Pancreas (tissue), 10 donors: ENCODE measurements at places on chromosomes 11 and 22. TPM values are rescaled to one million over a fixed set of nuclear protein-coding genes. Genes with fewer than 3 reads are reported as not detected.

DNA sequence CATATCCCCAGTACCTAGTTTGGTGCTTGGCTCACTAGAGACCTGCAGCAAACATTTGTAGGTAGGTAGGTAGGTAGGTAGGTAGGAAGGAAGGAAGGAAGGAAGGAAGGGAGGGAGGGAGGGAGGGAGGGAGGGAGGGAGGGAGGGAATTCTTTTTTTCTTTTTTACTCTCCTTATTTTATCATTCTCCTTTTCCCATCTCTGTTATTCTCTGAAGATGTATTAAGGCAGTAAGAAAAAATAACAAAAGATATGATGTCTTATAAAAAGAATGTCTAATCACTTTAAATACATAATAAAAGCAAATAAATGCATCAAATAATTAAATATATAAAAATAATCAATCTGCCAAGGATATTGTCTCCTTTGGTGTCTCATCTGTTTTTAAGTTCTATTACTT is 28.4 kb downstream of the VSIG10L2 start:
- no peak for DNase-seq

- DNase-seq, result no peak
Measured at GRCh38 chr11:90235526-90235925, 12.7 kb upstream of the CHORDC1 start.

DNA sequence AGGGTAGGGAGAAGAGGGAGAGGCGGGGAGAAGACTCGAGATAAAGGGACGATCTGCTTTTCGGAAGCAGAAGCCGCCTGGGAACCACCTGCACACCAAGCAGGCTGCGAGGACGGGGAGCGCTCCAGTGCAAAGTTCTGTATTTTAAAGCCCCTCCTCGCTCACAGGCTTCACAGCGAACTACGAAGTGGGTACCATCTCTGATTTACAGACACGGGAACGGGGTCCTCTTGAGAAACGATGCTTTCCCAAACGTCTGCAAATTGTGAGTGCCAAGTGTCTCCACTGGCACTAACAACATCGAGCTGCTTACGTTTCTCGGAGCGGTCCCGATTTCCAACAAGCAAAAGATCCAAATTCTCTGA is 700 bp upstream of the STX3 start:
- DNase-seq, result no peak

- no peak for DNase-seq
Measured at GRCh38 chr11:125910226-125910849, 6.0 kb downstream of the DDX25 start.

DNA sequence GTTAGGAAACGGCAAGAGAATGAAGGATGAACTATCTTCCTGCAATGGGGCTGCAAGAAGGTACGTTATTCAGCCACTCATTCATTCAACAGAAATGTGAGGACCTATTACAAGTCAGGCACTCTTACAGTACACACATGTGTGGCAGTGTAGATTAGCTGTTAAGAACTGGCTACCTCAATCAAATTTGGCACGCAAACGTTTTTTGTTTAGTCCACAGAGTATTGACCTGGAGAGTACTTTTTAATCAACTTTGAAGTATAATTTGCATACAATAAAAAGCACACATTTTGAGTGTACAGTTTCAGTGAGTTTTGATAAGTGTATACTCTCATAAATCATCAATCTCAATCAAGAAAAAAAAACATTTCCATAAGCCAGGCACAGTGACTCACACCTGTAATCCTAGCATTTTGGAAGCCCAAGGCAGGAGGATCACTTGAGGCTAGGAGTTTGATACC is 24.2 kb downstream of the MRTFA start:
- DNase-seq, result no peak

DNA sequence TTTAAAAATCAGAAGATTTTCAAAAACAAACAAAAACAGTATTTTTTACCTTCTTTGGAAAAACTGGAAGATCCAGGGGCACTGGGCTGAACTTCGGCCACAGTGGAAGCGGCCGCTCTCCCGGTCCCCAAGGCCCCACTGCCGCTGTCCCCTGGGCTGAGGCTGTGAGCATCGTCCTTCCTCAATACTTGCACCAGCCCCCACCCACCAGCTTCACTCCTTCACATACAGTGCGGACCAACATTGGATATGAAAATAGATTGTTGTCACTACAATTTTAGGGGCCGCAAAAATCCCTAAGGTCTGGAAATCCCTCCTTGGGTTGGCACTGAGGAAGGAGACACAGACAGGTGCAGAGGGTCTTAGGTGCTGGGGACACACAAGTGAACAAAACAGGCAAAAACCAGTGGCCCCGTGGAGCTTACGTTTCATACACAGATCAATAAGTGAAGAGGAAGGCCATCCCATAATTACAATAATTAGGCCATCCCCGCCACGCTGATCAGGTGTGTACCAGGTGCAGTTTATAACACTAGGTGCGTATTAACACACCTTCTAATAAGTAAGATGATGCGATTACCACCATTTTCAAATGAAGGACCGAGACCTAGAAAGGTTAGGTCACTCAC is 28.2 kb upstream of the SLC22A12 start:
- DNase-seq, result no peak

DNA sequence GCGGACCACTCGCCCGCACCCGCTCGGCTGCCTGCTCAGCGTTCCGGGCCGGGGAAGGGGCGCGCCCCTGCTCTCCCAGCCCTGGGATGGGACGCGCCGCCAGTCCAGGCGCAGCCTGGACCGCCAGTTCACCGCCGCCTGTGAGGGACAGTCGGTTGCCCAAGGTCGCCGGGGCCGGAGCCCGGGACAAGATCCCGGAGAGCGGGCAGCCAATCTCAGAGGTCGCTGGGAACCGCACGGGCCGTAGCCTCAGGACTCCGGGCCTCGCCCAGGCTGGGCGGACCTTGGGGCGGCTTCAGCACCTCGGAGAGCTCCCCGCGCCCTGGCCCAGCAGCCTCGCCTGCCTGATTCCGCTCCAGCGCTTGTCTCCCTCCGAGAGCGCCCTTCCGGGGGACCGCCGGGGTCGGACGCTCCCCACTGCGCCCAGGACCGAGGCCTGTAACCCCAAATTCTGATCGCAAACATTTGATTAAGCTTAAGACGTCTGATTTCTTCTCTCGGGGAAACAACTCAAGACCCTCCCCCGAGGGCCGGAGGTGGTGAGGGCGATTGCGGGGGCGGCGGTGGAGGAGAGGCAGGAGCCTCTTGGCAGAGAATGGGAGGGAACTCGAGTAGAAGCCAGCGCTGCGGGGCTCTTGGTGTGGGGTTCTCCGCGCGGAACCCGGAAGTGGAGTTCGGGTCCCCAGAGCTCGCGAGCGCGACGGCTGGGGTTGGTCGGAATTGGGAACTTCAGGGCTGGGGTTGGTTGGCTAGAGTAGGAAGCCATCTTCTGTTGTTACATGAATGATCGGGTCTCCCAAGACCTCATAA is 1.1 kb upstream of the CHRM4 start:
- DNase-seq, result peak; percentile 82

- no peak for DNase-seq
Measured at GRCh38 chr22:46897246-46897623, 134.8 kb downstream of the TBC1D22A start.

GRCh38 chr22:41127451-41127850 is 35.1 kb downstream of the EP300 start:
- DNase-seq, result no peak

GRCh38 chr11:124970925-124971324 is 16.9 kb downstream of the CCDC15 start:
- DNase-seq, result no peak

DNA sequence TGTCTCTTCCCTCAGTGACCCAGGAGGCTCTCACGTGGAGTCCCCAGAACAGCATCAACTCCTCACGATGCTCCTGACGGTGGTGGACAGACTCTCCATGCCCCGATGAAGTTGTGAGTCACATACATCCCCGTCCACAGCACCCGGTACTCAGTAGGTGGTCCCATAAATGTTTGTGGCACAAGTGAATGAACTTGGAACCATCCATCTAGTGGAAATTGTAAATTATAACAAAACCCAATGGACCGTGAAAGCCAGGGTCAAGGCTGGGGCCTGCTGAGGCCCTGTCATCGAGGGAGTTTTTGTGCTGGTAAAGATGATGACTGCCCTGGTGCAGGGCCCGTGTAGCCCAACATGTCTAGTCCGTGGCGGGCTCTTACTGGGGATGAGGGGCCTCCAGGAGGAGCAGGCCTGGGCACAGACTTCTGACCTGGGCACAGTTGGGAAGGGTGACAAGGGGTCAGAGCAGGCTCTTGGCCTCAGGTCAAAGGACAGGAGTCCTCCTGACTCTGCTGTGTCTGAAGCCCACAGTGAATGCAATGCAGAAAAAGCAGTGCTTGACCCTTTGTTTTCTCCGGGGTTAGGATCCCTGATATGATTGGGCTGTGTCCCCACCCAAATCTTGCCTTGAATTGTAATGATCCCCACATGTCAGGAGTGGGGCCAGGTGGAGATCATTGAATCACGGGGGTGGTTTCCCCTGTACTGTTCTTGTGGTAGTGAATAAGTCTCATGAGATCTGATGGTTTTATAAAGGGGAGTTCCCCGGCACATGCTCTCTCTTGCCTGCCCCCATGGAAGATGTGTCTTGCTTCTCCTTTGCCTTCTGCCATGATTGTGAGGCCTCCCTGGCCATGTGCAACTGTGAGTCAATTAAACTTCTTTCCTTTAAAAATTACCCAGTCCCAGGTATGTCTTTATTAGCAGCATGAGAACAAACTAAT is 20.0 kb upstream of the SMIM38 start:
- DNase-seq, result no peak

- no peak for DNase-seq
Measured at GRCh38 chr22:20550851-20551744, 43.7 kb downstream of the MED15 start.

- DNase-seq, result no peak
Measured at GRCh38 chr11:109933126-109933525, 160.1 kb upstream of the ZC3H12C start.

- no peak for DNase-seq
Measured at GRCh38 chr22:41488596-41489385, 19.9 kb downstream of the ACO2 start.

- no peak for DNase-seq
Measured at GRCh38 chr22:23089633-23090456, 19.5 kb downstream of the GNAZ start.

DNA sequence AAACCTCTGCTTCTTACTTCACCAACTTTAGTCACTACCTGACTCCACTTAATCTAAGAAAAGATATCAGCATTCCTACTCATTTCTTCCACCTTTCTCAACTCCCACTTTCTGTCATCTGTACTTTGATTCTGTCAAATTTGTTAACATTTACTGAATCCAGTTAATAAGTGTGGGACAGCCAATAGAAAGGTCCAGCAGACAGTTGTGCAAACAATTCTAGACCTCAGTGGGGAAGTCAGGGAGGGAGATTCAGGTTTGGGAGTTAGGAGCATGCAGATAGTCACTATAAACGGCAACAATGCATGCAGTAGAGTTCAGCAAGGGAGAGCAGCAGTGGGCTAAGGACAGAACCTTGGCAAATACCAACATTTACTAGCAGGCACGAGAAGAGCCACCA is 4.1 kb downstream of the FBXO3 start:
- DNase-seq, result no peak

- DNase-seq, result no peak
Measured at GRCh38 chr11:116852261-116853031, 15.0 kb upstream of the APOA1 start.

DNA sequence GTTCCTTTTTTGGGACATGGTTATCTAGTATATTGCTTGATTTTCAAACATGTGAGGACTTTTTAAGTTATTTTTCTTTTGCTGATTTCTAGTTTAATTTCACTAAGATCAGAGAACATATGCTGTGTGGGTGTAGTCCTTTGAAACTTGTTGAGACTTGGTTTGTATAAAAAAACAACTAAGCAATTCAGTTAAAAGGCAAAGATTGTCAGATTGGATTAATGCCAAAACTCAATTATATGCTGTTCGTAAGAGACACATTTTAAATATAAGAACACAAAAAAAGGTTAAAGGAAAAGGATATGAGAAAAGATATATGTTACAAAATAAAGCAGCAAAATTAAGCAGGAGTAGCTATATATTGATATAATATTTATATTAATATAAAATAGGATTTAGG is 17.8 kb upstream of the RRM1 start:
- DNase-seq, result no peak

GRCh38 chr11:102780491-102780918 is at the start of gene MMP10:
Gene MMP10 (minus strand): TSS chr11:102780628. CDS start chr11:102780591, 37 bp downstream.
- no peak for DNase-seq

- DNase-seq, result no peak
Measured at GRCh38 chr11:125457814-125458343, 38.2 kb downstream of the FEZ1 start.

DNA sequence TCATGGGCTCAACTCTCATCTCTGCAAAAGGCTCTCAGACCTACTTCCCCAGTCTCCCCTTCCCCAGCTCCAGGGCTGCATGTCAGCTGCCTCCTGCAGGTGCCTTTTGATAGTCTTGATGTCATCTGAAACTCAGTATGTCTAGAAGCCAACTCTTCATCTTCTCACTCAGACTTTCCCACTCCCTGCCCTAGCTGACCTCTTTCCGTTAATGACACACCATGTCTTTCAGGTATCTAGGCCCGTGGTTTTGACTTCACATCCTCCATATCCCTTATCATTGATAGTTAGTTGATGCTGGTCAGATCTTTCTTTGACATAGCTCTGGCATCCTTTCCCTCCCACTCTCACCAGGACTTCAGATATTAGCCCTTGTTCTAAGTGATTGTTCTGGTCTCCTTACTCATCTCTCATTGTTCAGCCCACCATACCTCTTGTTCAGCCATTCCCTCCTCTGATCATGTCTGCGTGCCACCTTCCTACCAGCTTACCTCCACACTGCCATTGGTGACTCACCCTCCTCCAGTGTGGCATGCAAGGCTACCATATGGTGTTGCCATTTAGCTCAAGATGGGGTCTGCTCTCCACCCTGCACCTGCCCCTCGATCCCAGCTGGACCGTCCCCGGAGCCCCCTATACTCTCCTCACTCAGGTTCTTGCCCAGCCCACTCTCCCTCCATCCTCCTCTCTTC is 18.4 kb downstream of the TTC12 start:
- DNase-seq, result no peak

- DNase-seq, result no peak
Measured at GRCh38 chr22:22348127-22348814, 103.7 kb downstream of the VPREB1 start.

DNA sequence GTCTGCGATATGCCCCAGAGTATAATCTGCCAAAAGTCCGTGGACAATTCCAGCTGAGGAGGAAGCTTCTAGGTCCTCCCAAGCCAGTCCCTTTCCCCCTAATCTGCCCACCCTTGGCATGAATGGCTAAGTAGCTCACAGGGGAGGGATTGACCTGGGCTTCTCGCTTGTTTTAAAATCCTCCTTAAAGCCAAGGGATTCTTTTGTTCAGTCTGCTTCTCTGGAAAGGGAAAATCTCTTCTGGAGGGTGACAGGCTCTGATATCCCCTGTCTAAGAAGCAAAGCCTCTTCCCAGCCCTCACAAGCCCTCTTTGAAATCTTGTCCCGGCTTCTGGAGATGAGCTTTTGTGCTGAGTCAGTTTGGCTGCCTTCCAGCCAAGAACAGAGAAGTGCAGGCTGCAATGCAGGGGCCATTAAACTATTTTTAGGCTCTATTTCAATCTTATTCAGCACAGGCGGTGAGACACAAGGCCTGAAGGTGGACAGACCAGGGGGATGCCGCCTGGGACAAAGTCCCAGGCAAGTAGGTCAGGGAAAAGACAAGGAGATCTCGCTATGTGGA is 23.9 kb downstream of the NEFH start:
- no peak for DNase-seq

The IGSF9B gene
- polyA plus RNA-seq, result 1.5 TPM

The SMIM38 gene
- 0.33 TPM for polyA plus RNA-seq

The TCN2 gene
- polyA plus RNA-seq, result 5.4 TPM

The TP53I11 gene
- 18.8 TPM for polyA plus RNA-seq

The OR6A2 gene
- polyA plus RNA-seq, result not detected

The ART1 gene
- polyA plus RNA-seq, result not detected

The ASCL2 gene
- polyA plus RNA-seq, result 7.0 TPM

The MS4A6E gene
- not detected for polyA plus RNA-seq

The LRRC74B gene
- polyA plus RNA-seq, result not detected

The BBOX1 gene
- 0.23 TPM for polyA plus RNA-seq

The MRPL16 gene
- polyA plus RNA-seq, result 36.6 TPM

The BDNF gene
- 0.15 TPM for polyA plus RNA-seq

The C11orf52 gene
- polyA plus RNA-seq, result 19.4 TPM
